ENCODE measurements at places on chromosomes 7 and 10. TPM values are rescaled to one million over a fixed set of nuclear protein-coding genes. Genes with fewer than 3 reads are reported as not detected.

The FAM25C gene
- total RNA-seq = not detected

The HMX3 gene
- total RNA-seq = not detected

The HK1 gene
- 86.8 TPM for total RNA-seq

The EBF3 gene
- total RNA-seq = 0.74 TPM

The SMKR1 gene
- 2.2 TPM for total RNA-seq

The MALRD1 gene
- 2.7 TPM for total RNA-seq

The SMO gene
- 7.4 TPM for total RNA-seq

The FAM200A gene
- total RNA-seq = 15.0 TPM

The TET1 gene
- total RNA-seq = 28.0 TPM

The SPDYE2B gene
- total RNA-seq = not detected

The MMP21 gene
- 0.25 TPM for total RNA-seq

The R3HCC1L gene
- total RNA-seq = 14.5 TPM

The NPTX2 gene
- total RNA-seq = 6.1 TPM

The POM121C gene
- 12.5 TPM for total RNA-seq

The CISD1 gene
- 17.5 TPM for total RNA-seq

The CDC14C gene
- total RNA-seq = not detected

The TMEM196 gene
- total RNA-seq = 12.0 TPM

The OR9A2 gene
- 0.49 TPM for total RNA-seq

The ZNF25 gene
- total RNA-seq = 50.2 TPM

The ZNF804B gene
- total RNA-seq = 4.7 TPM

The PAPOLB gene
- total RNA-seq = 0.74 TPM

The AS3MT gene
- total RNA-seq = 9.1 TPM

The PLXDC2 gene
- 9.3 TPM for total RNA-seq

The NYAP1 gene
- 29.7 TPM for total RNA-seq

The CTTNBP2 gene
- total RNA-seq = 52.9 TPM

The TSPAN15 gene
- total RNA-seq = 3.7 TPM

The OGDH gene
- total RNA-seq = 32.2 TPM

The H2AZ2 gene
- 177 TPM for total RNA-seq

The MBLAC1 gene
- total RNA-seq = 2.2 TPM

The IKZF1 gene
- 3.0 TPM for total RNA-seq

The GBX1 gene
- not detected for total RNA-seq

The PRF1 gene
- total RNA-seq = 0.25 TPM

The LRRC4 gene
- total RNA-seq = 13.5 TPM

The COL28A1 gene
- total RNA-seq = 0.74 TPM

The HMX2 gene
- not detected for total RNA-seq

The ADAM12 gene
- 6.1 TPM for total RNA-seq

The RBM20 gene
- 0.74 TPM for total RNA-seq

The ANKRD7 gene
- total RNA-seq = 1.7 TPM

The LRGUK gene
- total RNA-seq = 7.4 TPM

The FAM25A gene
- not detected for total RNA-seq

The PIP gene
- total RNA-seq = not detected

The INPP5F gene
- total RNA-seq = 123 TPM

The NRG3 gene
- 14.0 TPM for total RNA-seq

The OPALIN gene
- not detected for total RNA-seq

The HOXA3 gene
- total RNA-seq = not detected

The H2BK1 gene
- not detected for total RNA-seq

The CYP17A1 gene
- total RNA-seq = not detected

The MEIG1 gene
- total RNA-seq = not detected

The TEX47 gene
- total RNA-seq = not detected

The ABCB8 gene
- total RNA-seq = 26.1 TPM

The MCMBP gene
- total RNA-seq = 40.8 TPM

Data from temporal lobe (tissue), 4 donors.